NCI-H187 (cell line): ENCODE measurements at places on chromosomes 5 and 9.
A peak's percentile ranks its signal among the peaks of the same experiment; 100 is the strongest.

DNA sequence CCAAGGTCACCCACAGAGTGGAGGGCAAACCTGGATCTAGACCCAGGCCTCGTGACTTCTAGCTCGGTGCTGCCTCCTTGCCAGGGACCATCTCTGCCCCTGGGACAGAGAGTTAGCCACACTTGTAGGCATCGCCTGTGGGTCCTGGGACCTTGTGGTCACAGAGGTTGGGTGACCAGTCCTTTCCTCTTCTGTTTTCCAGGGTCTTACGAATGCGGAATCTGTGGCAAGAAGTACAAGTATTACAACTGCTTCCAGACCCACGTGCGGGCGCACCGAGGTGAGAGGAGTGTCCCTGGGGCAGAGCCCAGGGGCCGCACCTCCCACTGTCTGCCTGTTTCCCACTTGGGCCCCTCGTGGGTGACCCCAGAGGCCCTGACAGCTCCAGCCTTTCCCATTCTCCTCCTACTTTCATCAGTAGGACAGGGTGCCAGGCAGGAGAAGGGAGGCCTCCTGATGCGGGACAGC is 76.3 kb downstream of the AMBP start:
- DNase-seq: no peak

DNA sequence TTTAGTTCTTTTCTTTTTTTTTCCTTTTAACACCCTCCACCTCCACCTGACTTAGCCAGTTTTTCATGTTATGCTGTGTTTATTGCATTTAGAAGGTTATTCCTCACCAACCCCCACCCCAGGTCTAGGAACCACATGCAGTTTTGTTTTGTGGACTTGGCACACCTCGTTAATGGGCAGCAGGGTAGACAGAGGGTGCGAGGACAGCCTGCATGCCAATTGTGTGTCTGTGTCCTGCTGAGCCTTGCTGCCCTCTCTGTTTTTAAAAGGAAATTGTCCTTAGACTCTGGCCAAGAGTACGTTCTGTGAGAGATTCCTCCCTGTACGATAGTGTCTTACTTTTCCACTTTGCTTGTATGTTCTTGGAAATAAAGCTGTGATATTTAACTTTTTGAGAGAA is 13.9 kb downstream of the PIK3R1 start:
- no peak for DNase-seq

- DNase-seq: no peak
Measured at GRCh38 chr5:122858451-122858850, 13.0 kb downstream of the SNX24 start.

DNA sequence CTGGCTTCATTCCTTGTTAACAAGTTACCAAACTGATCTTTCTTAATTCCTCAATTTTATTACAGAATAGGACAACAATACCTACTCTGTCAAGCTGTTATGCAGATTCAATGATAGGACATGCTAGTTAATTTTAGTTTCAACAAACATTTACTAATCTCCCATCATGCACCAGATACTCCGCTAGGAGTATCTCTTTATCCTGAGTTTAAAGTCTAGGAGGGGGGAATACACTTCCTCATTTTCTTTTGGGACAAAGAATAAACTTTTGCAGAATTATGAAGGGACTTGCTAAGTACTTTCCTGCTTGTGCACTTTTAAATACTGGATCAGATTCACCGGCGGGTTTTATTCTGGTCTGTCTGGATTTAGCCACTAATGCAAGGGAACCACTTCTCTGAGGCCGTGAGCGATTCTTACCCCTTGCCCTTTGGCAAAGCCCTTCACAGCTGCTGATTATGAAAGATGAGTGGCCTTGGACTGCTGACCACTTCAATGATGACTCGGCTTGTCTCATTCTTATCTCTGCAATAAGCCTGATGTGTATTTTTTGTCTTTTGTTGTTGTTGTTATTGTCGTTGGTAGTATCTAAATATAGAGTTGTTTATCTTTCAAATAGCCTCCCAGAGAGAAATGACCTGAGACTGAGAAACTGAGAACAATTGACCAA is 73.9 kb downstream of the RMI1 start:
- DNase-seq: no peak

DNA sequence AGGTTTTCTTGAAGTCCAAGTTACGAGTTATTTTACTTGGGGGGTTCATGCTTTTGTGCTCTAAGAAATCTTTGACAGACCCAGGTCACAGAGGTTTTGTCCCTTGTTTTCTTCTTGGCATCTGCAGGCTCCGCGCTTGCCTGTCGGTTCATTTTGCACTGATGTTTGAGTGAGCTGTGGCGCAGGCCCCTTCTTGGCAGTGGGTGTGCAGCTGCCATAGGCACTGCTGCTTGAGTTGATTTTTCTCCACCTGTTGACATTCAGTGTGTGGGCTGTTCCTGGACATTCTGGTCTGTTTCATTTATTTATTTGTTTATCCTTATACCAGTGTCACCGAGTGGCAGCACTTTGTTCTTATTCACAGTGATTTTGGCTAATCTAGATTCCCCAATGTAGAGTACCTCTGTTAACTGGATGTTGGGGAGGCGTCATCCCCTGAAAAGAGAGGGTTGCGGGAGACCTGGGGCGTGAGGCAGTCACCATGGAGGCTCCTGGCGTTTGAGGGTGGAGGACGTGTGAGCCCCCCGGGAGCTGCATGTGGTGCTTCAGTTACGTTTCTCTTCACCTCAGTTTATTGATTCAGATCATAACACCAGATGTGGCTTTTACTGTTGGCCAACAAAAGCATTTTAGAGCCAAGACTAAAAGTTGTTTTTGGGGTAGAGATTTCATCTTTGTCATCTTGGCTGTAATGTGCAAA is 121.4 kb upstream of the CACNA1B start:
- no peak for DNase-seq

DNA sequence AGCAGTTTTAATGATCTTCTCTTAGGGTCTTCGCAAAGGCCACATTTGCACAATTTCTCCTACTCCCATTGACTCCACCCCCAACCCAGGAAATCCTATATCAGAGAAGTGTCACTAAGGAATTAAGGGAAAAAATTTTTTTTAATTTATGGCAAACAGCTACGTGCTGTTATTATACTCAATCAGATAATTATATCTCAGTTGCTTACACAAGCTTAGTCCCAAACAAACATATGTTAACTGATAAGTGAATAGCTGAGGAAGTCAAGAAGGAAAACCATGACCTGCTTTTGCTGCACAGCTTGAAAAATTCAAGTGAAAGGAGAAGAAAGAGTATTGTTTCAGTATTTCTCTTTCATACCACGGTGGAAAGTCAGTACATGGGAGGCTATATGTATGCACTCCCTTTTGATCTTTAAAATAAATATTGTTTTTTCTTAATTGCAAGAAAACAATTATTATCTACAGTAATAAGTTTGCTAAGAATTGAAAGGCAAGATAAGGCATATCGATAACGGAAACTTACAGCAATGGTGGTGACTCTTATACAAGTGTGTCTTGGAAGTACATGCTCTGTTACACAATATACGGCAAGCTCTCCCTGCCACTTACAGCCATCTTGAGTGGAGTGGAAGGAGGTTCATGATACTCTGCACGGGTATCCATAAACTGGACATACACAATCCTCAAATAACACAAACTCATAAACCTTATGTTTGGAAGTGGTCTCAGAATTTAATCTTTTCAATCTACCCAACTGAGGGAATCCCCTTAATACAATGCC is 167.9 kb upstream of the FREM1 start:
- DNase-seq: no peak

- DNase-seq: no peak
Measured at GRCh38 chr5:7494481-7495130, 98.7 kb downstream of the ADCY2 start.

- no peak for DNase-seq
Measured at GRCh38 chr9:125428060-125428901, 166.7 kb downstream of the GAPVD1 start.

DNA sequence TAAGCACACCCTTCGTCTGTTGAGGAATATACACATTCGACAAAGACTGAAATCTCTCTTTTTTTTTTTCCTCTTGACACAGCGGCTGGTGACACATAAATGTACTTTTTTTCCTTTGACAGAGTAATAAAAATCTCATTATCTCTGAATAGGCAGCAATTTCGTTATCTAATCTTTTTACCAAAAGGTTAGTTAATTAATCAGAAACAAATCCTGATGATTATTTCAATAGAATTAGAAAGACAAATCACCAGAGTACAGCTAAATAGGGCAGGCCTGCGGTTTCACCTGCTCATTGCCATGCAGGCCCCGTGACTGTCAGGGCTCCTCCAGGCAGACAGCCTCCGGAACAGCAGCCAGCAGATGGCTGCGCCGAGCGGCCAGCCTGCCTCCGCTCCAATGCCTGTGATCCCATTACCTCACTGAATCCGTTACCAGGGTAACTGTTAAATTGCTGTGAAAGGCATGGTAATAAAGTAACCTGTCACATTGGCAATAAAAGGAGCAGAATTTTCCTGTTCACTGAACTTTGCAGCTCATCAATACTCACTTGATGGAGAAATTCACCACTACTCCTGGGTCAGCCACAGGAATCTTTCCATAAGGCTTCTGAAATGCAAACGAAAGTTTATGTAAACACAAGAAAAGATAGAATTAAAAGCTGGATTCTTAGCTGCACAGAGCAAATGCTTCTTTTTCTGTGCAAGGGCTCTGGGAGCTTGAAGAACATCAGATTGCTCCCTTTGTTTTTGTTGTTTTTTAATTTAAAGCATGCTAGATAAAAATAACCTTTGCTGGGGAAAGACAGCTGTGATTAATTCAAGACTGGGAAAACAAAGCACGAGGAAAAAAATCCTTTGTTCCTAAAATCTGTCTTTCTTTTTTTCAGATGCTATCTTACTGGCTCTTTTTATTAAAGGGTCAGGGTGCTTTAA is 666.4 kb upstream of the ZNF608 start:
- peak; percentile 74 for DNase-seq

- DNase-seq: no peak
Measured at GRCh38 chr9:136191099-136191959, 13.6 kb downstream of the LHX3 start.

DNA sequence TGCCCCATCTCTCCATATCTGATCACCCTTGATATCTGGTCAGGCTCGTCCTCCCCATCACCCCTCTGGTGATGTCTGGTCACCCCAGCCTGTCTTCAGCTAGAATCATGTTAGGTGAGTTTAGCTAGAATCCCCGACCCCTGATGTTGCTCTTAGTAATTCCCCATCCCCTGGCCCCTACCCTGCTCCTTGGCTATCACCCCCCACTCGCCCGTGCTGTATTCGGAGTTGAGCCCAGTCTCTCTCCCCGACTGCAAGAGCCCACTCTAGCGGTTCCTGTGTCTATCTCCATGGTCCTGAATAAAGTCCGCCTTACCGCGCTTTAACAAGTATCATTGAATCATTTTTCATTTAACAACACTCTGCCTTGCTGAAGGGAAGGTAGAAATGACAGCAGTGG is 33.7 kb downstream of the ADAMTS2 start:
- no peak for DNase-seq

DNA sequence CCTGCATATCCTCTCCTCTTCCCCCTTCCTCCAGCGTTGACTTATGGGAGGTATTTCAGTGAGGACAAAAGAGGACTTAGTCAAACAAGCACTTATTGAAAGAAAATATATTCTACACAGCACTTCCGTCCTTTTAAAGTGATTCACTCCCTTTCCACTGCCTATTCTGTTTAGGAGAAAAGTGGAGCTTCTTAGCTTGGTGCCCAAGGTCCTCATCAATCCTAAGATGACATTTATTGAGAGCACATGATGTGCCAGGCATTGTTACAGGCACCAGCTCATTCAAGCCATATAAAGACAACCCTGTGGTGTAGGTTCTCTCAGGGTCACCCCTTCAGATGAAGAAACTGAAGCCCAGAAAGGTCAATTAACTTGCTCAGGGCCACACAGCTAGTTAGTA is 95.9 kb downstream of the KCNIP1 start:
- no peak for DNase-seq

GRCh38 chr5:149549461-149550267 is 1.6 kb downstream of the CSNK1A1 start:
- DNase-seq: peak; percentile 48

DNA sequence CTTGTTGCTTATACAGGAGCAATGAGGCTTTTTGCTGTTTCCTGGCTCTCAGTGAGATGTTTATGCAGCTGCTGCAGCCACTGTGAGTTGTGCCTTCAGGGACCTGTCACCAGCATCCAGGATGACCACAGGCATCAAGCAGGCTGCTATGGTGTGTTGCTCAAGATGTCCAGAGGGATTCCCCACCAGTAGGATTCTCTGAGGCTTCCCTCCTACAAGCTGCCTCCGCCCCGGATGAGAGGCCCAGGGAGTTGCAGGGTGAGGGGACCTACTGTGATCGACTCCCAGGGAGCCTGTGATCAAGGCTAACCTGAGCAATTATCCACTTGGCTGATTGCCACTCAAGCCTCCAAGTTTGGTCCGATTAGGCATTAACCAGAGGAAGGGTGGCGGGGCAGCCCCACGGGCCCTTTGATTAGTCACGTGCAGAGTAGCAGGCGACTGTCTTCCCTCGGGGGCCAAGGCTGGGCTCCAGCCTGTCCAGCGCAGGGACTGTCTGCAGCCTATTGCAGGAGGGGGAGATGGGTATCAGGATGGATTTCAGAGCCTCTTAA is 1.8 kb upstream of the FAT2 start:
- no peak for DNase-seq

GRCh38 chr9:36036253-36036779 is 397 bp upstream of the RECK start:
- DNase-seq: no peak

DNA sequence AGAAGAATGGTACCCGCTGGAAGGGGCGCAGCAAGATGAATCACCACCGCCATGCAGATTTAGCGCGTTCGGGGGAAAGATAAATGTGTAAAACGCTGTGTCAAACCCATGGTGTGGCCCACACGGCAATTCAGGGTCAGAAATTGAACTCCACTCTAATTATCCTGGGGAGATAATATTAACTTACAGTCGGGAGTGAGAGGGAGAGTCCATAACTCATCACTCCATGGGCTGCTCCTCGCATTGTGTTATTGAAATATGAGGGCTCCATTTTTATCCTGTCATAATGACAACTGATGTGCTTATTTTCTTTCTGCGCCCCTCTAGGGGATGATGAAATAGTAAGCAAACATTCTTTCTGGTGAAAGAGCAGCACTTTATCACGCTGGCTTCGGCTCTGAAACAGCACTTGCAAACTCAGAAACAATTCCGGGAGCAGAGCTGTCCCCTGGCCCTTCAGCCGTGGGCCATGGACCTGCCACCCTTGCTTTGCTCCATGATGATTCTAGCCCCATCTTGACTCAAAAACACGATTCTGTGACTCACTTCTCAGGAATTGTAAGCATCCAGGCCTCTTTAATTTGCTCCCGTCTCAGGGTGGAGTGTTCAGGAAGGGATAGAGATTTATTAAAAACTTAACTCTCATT is 431.6 kb downstream of the IRX1 start:
- DNase-seq: no peak
